ENCODE measurements at places on chromosomes 2 and 18.

DNA sequence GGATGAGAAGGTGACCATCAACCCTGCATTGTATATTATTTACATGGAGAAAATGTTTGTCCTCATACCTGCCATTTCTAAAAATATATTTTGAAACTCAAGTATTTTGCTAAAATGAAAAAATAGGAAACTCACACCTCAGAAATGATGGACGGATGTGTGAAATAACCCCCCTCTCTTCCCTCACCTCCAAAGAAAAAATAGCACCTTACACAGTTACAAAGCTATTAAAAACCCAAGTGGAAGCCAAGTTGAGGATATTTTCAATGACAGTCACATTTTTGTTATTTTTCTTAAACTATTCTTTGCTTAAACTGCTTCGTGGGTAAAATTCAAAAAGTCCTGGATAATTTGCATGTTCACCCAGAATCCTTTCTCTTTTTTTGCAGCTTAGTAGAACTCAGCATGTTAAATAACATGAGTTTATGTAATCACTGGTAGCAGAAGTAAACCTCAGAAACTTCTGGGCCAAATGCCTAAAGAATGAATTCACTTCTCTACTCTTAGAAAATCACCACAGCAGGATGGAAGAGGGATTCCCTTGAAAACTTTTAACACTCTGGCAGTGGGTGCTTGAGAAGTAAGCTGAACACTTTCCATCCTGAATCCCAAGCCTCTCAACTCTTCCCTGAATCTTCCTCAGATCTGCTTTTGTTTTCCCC is 768 bp downstream of the DSC1 start:
- no peak for DNase-seq

- no peak for DNase-seq
These were observed 3.5 kb downstream of the RHOB start for GRCh38 chr2:20450201-20450999.

GRCh38 chr2:188452084-188452483 is 160.4 kb downstream of the GULP1 start:
- no peak for DNase-seq

- DNase-seq: no peak
These were observed 276.5 kb downstream of the LRRTM1 start for GRCh38 chr2:80028051-80028450.
